ENCODE measurements at places on chromosomes 7 and 10.

GRCh38 chr10:85936161-85936560, 430.4 kb downstream of the GRID1 start:
- DNase-seq, result no peak

DNA sequence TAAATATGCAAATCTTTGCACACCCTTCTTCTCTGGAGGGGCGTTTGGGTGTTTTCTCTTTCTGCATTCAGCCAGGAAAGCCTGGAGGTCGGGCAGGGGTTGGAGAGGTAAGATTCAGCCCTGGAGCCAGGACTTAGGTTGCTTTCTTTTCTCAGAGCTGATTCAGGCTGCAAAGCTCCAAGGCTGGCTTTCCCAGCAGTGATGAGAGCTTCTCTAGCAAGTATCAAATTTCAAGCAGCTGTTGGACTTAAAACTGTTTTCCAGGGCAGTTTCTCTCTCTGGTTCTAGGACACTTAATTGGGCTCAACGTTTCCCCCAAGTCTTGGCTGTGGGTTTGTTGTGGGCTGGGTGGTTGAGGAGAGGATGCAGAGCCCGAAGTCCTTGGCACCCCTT, 608 bp downstream of the AKR1B10 start:
- no peak for DNase-seq

- DNase-seq, result no peak
Observed at GRCh38 chr7:88057655-88058054, 123.6 kb downstream of the ADAM22 start.

- DNase-seq, result peak; percentile 21
Observed at GRCh38 chr10:95906677-95907455, 909 bp upstream of the CC2D2B start.

DNA sequence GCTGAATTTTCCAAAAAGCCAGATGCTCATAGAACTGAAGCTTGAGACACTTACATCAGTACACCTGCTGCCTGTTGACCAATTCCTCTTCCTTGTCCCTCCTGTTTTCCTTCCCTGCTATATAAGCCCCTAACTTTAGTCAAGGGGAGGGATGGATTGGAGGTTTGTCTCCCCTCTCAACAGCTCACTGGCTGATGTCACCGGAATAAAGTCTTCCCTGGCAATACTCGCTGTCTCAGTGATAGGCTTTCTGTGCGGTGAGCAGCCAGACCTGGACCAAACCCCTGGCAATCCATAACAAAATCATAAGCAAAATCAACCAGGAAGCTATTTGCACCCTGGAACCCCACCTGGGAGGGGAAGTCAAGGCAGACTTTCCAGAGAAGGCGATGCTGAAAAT, 929 bp upstream of the IRF5 start:
- no peak for DNase-seq

DNA sequence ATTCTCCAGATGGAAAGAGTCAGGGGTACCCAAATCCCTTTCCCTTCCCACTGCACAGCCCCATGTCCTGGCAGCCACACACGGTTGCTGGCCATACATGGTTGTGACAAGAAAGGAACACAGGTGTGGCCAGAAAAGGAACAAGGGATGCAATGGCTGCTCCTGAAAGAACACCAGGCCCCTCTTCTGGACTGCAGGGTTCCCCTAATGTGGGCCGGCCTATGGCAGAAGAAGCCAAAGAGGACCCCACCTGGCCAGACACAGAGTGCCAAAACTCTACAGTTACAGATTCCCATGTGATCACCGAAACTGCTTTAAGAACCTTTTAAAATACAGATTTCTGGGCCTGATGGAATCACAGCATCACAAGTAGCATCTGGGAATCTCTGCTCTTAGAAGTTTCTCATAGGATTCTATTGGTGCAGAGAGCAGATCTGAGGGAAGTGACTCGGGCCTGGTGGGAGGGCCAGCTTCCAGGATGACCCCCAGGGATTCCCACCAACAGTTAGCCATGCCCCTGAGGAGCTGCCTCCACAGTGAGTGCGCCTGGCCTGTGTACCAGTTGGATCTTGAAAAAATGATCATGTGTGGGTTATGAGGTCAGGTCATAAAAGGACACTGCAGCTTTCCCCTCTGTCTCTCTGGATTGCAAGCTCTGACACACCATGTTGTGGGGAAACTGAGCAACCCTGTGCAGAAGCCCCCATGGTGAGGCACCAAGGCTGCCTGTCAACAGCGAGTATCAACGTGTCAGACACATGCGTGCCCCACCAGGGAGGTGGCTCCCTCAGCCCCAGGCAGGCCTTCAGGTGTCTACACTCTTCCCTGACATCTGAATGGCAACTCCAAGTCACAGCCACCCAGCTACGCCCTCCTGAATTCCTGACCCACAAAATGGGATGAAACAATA, 89.6 kb upstream of the LANCL2 start:
- DNase-seq, result no peak

- no peak for DNase-seq
Observed at GRCh38 chr7:68394131-68394530, 1204.1 kb upstream of the AUTS2 start.

- DNase-seq, result no peak
Observed at GRCh38 chr10:12473491-12473890, 124.1 kb downstream of the CAMK1D start.

GRCh38 chr7:34501156-34501555, 156.9 kb upstream of the NPSR1 start:
- no peak for DNase-seq

DNA sequence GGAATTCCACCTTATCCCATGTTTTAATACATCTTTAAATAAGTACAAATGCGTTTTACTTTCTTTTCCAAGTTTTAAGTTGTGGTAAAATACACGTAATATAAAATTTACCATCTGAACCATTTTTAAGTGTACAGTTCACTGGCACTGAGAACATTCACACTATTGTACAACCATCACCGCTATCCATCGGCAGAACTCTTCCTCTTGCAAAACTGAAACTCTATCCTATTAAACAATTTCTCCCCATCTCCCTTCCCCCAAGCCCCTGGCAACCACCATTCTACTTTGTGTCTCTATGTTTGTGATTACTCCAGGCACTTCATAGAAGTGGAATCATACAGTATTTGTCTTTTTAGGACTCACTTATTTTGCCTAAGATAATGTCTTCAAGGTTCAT, 33.8 kb downstream of the HIP1 start:
- no peak for DNase-seq

DNA sequence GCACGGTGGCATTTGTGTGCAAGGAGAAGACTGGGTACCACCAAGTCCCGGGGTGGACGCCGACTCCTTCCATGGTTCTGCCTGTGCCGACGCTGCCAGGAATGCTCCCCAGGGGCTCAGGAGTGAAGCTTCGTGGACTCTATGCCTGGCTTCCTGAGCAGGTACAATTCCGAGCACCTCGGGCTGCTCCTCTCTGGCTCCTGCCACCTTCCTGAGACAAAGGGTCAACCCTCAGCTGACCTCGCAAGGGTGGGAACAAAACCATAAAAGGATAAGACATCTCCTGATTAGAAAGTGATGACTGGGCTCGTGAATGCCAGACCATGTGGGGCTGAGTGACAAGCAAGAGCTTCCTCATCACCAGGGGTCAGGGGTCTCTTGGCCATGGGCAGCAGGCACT, 31.8 kb downstream of the CALML3 start:
- no peak for DNase-seq

- no peak for DNase-seq
Observed at GRCh38 chr10:99530108-99531025, 2.4 kb upstream of the NKX2-3 start.

- DNase-seq, result no peak
Observed at GRCh38 chr10:89516149-89516832, 19.1 kb downstream of the SLC16A12 start.
